AG04449 (cell line): ENCODE measurements at places on chromosomes 11 and 22.
A peak's percentile ranks its signal among the peaks of the same experiment; 100 is the strongest.

GRCh38 chr11:130655300-130655699, 206.9 kb downstream of the ADAMTS15 start:
- no peak for DNase-seq

GRCh38 chr11:121829159-121829643, 286.8 kb downstream of the BLID start:
- peak; percentile 99 for DNase-seq

DNA sequence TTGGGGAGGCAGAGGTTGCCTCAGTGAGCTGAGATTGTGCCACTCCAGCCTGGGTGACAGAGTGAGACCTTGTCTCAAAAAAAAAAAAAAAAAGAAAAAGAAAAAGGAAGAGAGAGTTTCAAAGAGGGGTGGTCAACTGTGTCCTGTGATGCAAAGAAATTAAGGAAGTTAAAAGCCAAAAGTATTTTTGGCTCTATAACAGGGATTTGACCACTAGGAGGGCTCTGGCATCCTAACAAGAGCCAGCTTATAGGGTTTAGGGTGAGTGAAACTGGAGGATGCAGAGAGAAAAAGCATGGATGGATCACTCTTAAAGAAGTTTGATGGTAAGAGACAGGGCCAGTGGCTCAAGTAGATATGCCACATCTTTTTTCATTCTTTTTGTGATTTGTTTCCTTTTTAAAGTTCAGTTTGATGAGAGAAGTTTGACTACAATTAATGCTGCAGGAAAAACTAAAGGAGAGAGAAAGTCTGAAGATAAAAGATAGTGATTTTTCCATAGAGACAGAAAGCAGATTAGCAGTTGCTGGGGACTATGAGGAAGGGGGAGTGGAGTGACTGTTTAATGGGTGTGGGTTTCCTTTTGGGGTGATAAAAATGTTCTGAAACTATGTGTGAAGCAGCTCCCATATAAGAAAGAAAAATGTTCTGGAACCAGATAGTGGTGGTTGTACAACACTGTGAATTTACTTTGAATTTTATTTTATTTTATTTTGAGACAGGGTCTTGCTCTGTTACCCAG, 11.1 kb upstream of the MICAL2 start:
- DNase-seq, result no peak

DNA sequence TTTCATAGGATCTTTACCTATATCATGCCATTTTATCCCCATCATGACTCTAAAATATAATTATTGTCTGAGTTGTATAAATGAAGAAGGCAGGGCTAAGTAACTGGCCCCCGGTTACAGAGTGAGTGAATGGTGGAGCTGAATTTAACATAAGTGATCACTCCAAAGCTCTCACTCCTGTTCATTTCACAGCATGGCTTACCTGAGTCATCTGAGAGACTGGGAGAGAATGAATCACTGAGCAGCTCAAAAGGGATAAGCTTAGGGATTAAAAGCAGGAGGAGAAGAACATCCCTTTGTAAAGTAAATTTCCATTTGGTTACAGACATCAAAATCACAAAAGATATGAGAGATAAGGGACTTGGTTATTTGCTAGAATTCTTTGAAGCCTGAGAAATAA, 294.0 kb upstream of the CTSC start:
- no peak for DNase-seq

- DNase-seq, result no peak
These were observed 95.3 kb downstream of the MED15 start for GRCh38 chr22:20602609-20603164.
